GF-D8 (cell line): ENCODE measurements at places on chromosomes 7 and 10.

DNA sequence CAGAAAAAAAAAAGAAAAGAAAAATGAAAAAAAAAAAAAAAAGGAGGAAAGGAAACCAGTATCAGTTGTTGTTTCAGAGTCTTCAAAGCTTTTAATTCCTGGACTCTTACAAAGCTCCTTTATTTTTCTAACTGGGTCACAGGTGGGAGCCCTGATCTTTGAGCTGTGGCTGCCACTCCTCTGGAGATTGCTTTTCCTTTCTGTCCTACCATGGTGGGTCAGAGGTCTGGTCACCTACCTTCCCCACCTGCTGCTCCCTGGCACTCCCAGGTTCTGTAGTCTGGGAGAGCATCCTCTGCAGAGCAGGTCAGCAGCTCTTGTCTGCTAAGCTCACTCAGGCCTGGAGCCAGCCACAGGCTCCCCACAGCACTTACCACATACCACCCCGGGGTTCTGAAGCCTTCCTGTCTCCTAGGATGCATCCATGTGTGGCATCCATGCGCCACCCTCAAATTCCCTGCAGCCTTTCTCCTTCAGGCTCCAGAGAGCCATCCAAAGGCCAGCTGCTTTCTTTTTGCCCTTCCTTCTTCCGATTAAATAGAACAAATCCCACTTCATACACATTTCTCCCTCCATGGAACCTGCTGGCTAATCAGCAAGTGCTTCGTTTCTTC, 73.2 kb upstream of the TPK1 start:
- DNase-seq = no peak

DNA sequence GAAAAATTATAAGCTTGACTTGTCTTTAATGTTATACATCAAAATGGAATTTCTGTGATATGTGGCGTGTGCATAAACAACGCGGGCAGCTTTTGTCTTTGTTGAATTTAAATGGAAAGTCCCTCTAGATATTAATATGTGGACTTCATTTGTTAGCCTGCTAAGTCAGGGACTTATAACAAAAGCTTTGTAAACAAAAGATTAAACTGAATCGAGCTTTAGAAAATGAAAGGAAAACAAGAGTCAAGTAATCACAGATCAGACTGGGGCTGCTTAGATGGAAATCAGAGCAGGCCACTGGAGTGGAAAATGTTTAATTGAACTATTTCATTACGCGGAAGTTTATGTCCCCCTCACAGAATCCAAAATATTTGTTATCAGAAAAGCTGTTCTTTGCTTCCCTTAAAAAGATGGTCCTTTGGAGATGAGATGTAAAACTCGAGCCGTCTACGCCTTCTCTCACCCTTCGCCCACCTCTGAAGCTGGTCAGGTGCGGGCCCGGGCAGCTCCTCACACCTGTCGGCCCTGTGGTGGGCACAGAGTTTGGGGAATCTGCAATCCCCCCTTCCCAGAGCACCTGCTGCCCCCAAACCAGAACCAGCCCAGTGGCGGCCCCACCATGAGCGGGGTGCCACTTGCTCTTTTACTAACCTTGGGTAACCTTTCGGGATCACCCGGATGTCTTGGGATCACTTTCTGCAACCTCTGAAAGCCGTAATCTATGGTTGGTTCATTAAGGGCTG, 116.2 kb downstream of the EBF3 start:
- no peak for DNase-seq

DNA sequence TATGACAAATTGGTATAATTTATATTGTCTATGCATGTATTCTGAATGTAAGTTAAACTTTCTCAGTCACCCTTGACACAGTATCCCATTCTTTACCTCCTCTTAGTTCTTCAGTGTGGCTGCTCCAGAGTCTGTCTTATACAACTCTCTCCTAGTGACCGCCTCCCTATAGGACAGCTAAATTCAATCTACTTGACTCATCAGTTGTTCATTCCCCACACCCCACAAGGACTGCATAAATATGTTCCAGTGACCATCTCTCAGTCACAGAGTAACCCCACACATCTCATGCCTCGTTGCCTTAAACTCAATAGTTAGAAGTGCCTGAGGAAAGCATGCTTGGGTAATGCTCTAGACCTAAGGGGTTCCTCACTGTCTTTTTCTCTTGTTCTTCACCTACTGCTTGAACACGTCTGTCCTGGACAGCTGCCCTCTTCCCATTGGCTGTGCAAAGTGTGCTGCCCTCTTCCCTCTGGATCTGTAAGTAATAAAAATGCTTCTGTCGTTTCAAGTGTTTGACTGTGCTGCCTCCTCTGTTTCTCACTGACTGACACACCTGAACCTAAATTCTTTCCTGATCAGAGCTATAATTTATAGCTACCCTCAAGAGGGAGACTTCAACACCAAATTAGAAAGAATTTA, 494.6 kb upstream of the GRM3 start:
- DNase-seq = no peak

DNA sequence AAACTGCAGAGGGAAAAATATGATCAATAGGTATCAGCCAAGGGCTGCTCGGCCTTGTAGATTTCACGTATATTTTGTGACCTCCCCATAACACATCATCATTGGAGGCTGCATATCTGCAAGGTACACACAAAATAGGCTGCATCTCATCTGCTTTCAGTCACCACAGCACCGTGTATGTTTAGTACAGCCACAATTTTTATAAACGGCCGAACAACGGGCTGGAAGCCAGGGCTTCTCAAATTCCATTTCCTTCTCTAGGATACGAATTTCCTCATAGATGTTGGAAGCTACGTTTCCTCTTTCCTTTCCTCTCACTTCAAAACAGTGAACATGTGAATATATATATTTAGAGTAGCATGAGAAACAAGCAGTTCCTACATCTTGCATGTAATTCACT, 20.2 kb upstream of the FOXK1 start:
- DNase-seq = no peak

DNA sequence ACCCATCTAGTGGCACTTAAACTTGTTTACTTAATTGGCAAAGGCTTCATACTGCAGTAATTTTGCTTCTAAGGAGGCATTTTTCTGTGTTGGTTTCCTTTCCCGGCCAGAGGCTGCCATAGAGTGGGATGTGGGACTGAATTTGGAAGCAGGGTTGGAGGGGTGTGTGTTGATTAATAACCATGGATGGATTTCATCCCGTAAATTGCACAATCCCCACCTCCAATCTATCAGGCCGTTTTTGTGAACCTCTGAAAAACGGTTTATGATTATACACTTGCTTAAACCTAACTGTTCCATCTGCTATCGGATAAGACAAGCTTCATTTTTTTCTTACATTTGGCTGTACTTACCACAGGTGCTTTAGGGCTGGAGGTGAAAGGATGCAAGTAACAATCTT, 1.3 kb downstream of the TMEM60 start:
- DNase-seq = no peak

- no peak for DNase-seq
Measured at GRCh38 chr7:135514856-135515255, 5.0 kb upstream of the CNOT4 start.

- DNase-seq = no peak
Measured at GRCh38 chr10:112404617-112405016, 30.7 kb downstream of the ACSL5 start.
